ENCODE measurements at places on chromosomes 11 and 22. TPM values are rescaled to one million over a fixed set of nuclear protein-coding genes. Genes with fewer than 3 reads are reported as not detected.

DNA sequence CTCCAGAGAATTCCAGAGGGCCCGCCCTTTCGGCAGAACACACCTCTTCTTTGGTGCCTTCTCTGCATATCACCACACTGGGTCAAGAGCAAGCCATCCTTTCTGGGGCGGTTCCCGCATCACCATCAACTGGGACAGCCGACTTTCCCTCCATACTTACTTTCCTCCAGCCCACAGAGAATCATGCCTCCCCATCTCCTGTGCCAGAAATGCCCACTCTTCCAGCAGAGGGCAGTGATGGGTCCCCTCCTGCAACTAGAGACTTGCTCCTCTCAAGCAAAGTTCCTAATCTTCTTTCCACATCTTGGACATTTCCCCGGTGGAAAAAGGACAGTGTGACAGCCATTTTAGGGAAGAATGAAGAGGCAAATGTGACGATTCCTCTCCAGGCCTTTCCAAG is 157.7 kb downstream of the C11orf91 start:
- peak; percentile 48 for DNase-seq

DNA sequence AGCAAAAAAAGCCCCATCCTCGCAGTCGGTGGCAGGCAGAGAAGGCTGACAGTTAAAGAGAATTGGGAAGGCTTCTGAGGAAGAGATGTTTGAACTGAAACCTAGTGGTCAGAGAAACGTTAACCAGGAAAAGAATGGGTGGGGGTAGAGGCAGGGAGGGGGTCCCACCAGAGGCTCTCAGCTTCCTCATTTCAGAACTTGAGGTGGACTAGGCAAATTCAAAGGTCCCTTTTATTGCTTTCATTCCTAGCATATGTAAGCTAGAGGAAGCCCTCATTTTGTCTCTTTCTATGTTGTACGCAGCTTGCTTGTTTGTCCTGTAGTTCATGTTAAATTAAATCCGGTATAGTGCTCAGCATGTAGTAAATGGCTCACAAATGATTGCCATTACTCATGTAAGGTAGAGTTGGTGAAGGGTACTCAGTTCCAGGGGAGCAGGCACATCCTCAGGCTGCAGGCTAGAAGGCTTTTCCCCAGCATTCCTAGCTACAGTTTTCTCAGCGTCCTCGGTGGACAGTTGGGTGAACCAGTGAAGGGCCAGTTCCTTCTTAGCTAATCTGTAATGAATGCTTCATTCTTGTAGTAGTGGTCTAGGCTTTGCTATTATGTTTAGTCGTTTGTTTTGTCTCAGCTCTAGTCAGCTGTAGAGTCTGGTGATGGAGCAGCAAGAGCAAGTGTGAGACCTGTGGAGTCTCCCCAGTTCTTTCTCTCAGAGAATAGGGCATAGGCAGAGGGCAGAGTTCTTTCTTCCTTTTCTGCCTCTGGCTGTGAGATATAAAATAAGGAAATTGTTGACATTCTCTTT is 58.6 kb downstream of the UVRAG start:
- DNase-seq, result peak; percentile 15

Gene HEPN1
- not detected for total RNA-seq

Gene GAB4
- total RNA-seq, result not detected
